Psoas muscle (tissue), 8 donors: ENCODE measurements at places on chromosomes 2 and 18.

GRCh38 chr2:693606-694005, 16.4 kb upstream of the TMEM18 start:
- no peak for DNase-seq

DNA sequence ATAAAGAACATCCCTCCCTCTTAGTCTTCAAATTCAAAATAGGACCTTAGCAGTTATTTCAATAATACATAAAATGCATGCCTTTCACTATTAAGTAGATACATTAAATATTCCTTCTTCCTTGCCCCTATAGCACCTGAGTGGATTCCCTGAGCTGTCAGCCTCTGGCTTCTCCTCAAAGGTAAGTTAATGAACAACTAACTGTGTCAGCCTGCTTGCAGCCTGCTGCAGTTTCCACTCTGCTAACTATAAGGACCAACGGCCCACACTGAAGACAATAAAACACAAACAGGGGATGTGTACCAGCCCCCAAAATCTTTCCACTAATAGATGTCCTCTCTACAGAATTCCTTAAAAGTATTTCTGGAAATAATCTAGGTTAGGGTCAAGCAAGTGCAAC, 5.0 kb downstream of the KCTD1 start:
- no peak for DNase-seq

- DNase-seq: no peak
Observed at GRCh38 chr2:162298669-162299335, 19.7 kb downstream of the IFIH1 start.

DNA sequence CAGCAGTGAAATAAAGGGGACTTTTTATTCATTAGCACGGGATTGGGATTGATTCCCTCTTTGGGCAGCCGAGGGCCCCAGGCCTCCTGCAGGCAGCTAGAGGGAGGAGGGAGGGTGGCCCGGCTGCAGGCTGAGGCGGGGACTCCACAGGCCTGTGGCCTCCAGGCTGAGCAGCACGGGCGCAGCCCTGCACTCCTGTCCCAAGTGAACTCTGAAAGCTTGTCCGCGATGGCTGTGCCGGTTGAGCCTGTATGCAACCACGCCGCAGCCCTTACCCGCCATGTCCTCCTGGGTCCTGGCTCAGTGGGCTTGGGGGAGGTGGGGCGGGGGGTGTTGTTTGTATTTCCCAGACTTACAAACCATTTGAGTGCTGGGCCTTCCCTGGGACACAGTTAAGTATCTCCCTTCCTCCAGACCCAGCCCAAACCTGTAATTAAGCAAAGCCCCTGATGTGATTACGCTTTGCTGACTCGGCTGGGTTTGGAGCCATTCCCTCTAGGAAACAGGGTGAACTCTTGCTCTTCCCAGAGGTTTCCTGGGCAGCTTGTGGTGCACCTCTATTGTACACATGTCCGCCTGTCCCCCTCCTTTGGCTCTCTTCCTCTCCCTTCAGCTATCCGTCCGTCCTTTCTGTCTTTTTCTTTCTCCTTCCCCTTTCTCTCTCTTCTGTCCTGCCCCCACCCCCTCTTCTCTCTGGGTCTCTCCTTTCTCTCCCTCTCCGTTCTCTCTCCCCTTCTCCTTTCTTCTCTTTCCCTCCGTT, 5.3 kb downstream of the GLI2 start:
- DNase-seq: no peak

GRCh38 chr2:230269715-230270114, 44.2 kb downstream of the SP140 start:
- DNase-seq: no peak

DNA sequence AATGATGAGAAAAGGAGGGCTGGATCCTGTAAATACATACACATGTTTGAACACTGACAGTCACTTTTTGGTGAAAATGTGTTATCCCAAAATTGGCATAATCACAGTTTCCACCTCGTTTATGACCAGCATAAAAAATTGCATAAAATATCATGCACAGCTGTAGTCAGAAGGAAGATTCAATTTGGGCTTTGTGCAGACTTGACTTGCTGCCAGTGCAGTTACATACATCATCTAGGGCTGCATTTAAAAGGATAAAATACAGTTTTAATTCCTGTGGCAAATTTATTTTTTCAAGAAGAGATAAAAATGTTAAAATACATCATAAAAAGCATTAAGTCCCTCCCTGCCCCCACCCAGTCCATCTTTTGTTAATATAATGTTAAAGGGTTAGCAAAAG, 103.8 kb downstream of the VWC2L start:
- no peak for DNase-seq

DNA sequence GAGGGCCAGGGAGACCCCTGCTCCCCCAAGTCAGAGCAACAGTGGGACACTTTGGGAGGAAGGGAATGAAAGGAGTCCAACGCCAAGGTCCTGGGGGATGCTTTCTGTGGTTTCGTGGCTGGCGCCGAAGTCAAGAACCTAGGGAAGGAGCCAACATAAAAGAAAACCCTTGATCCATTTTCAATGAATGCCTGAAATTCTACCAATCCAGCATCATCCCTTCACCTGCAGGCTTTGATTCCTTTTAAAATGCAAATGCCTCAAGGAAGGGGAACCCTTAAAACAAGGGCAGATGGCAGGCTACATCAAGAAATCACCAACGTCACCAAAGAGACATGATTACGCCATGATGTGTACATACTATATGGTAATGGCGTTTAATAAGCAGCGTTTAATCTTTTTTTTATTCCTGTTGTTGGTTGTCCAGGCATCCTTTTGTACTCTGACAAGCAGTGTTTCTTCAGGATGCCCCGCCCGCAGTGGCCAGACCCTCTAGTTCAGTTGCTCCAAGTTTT, 123.3 kb upstream of the SLC1A4 start:
- DNase-seq: no peak

DNA sequence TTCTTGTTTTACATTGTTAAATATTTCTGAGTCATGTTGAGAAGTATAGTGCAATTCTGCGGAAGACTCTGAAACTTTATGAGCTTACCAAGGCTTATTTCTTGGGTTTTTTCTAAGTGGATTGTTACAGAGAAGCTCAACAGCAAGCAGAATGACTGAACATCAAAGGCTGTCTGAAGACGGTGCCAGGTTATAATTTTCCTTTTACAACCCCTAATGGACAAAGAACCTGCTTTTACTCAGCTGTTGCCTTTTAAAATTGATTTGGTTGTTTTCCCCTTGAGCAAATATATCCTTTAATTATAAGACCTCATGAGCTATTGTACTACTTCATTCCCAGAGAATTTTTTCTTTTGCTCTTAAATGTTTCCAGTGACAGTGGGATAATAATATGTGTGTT, 41.6 kb downstream of the LAMA3 start:
- DNase-seq: no peak

DNA sequence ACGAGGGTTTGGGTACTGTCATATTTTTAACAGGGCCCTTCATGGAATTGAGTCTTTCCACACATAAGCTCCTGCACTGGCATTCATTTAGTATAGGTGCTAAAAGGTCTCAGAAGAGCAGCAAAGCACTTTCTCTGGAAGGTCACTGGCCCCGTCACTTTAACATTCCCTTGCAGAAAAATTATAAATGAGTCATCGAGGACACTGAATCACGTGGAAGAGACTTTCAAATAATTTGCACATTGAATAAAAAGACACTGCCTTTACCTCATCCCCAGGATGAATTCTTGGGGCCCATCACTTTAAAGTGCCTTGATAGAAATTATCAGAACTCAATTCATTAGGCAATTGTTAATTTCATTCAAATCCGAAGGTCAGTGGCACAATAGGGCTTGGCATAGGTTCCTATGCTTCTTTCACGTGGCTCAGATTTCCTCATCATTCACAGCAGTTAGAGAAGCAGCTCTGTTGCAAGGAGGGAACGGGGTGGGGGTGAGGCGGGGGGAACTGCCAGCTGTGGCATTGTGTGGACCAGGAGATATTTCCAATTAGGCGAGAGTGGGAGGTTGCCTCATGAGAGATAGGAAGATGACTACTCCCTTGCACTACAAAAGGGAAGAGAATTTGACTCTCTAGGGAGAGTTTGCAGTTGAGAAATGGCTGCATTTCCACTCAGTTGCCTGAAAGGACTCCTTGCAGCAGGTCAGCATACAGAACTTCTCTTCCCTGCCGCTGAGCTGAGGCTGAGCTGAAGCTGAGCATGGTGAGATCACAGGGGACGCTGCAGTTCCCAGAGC, 86.3 kb upstream of the NPAS2 start:
- DNase-seq: peak; percentile 74

DNA sequence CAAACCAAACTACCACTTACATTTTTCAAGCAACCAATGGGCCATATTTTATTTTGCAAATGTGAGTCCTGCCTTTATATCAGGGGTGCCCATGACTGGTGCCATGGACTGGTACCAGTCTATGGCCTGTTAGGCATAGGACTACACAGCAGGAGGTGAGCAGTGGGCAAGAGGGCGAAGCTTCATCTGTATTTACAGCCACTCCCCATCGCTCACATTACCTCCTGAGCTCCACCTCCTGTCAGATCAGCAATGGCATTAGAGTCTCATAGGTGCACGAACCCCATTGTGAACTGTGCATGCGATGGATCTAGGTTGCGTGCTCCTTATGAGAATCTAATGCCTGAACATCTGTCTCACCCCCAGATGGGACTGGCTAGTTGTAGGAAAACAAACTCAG, 53.6 kb downstream of the CCDC68 start:
- DNase-seq: no peak

GRCh38 chr2:193843675-193844074, 1648.9 kb upstream of the TMEFF2 start:
- no peak for DNase-seq

DNA sequence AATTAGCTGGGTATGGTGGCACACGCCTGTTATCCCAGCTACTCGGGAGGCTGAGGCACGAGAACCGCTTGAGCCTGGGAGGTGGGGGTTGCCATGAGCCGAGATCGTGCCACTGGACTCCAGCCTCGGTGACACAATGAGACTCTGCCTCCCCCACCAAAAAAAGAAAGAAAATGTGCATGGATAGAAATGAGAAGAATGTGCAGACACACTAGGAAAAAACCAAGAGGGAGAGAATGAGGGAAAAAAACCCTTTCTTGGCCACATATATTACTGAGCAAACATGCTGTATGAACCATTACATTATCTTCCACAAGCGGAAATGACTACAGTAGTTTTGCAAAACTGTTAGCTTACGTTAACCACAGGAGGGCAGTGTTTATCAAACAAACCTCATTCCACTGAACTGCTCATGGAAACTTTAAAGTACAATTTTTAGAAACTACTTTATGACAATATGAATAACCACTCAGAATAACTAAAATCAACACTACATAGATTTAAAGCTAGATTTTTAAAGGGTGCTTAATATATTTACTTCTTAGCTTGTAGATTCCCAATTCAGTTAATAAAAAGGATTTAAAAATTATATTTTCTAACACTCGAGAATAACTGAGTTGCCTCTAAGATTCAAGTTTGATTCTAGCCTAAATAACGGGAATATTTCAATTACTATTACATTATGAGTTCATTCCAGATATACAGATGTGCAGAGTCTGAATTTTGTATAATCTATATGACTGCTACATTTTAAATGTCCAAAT, 26.4 kb downstream of the ASXL2 start:
- DNase-seq: no peak
